ENCODE measurements at places on chromosomes 4 and X.

DNA sequence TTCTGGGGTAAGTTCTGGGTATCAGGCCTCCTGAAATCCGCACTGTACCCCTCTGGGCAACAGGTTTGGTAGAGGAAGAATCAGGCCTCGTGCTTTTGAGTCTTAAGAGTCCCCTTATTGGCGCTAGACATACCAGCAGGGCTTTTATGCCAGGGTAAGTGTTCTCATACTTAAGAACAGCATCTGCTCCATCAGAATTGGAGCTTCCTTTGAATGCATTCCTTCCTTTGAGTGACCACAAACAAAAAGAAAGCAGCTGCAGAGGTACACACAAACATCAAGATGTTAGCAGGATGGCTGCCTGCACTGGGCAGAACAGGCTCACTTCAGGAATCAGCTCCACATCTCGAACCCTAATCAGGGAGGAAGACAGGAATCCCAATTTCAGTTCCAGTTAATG lies 156.8 kb downstream of the MGST2 start:
- no peak for DNase-seq

GRCh38 chr4:41070516-41071281 lies 143.6 kb downstream of the APBB2 start:
- no peak for DNase-seq

- DNase-seq: no peak
Observed at GRCh38 chrX:68193234-68193633, 240.1 kb downstream of the OPHN1 start.

GRCh38 chr4:105472871-105473323 lies 965 bp downstream of the PPA2 start:
- no peak for DNase-seq

GRCh38 chr4:173505924-173506518 lies 24.0 kb downstream of the HAND2 start:
- DNase-seq: peak; percentile 54

- DNase-seq: no peak
Observed at GRCh38 chr4:137536789-137537561, 4.7 kb upstream of the PCDH18 start.

- DNase-seq: peak; percentile 29
Observed at GRCh38 chrX:39820938-39821708, 276.6 kb downstream of the BCOR start.

DNA sequence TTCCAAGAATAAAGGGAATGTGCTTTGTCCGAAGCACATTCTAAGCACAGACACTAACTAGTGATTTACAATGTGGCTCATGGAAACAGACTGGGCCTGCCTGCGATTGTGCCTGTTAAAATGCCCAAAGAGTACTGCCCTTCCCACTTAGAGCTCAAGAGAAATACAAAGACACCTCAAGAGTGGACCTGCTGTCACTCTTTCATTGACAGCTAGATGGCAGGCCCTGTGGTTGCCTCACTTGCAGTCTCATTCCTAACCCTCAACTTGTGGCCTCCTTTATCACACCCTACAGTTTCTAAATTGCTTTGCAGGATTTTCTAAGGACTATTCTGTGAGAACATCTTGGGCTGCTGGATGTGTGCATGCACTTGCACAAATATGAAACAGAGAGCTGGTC lies 331.0 kb upstream of the EMCN start:
- no peak for DNase-seq

DNA sequence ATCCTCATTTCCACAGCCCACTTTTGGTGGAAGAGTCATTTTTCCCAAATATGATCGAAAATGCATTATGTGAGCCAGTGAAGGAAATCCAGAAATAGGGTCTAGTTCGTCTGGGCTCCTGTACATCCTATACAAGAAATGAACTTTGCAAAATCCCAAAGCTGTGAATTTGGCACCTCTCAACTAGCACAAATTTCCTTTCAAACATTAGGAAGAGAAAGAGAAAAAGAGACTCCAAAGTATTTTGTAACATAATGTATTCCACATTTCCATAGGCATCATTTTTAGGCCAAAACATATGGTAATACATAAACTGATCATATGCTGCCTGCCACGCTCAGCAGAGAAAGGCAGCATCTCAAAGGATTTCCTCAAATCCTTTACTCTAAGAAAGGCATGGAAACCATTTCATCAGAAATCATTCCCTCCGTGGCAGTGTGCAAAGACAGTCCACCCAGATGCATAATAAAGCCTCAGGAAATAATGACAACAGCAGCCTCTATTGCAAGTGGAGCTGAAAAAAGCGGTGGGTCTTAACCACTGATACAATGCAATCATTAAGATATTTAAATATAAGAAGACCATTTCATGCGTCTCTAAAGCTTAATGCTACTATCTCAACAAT lies 56.8 kb downstream of the ANOS1 start:
- DNase-seq: no peak

- DNase-seq: no peak
Observed at GRCh38 chr4:140289486-140289885, 84.0 kb upstream of the SCOC start.

- peak; percentile 62 for DNase-seq
Observed at GRCh38 chr4:124177647-124178425, 534.7 kb downstream of the ANKRD50 start.

DNA sequence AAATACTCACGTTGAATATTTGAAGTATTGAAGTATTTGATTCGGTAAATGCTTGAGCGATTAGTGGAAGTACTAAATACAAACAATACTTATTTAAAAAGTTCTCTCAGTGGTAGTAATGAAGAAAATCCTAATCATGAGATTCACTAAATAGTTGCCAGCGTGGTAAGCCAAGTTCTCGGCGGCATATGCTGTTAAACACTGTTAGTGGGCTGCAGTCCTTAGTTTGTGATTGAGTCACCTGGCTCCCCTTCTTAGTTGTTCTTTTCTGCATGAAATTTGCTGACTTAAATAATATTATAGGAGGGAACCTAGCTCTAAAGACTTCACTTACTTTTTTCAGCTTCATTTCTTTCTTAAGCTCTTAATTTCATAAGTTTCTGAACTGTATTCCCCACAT lies 51.4 kb downstream of the STIM2 start:
- no peak for DNase-seq

DNA sequence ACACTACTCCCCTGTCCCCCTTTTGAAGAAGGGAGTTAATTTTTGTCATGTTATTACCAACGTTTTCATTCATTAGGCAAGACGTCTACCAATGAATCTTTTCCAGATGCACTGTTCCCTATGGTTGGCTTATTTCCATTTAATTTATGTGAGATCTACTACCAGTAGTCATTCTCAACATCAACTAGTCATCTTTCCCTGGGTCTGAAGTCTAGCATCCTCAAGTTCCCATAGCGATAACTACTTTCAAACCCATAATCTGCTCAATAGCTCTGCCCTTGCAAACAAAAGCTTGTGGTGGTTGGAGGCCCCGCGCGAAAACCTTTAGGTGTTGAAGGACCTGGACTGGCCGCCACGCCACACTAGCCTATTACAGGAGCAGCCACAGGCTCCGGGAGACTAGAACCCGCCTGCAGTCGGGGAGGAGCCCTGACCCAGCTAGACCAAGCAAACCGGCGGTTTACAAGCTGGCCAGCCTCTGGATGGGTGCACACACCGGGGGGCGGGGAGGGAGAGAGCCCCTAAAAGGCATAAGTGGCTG lies 746 bp downstream of the PPAT start:
- DNase-seq: peak; percentile 51

- DNase-seq: no peak
Observed at GRCh38 chr4:80811406-80811805, 219.1 kb upstream of the BMP3 start.

DNA sequence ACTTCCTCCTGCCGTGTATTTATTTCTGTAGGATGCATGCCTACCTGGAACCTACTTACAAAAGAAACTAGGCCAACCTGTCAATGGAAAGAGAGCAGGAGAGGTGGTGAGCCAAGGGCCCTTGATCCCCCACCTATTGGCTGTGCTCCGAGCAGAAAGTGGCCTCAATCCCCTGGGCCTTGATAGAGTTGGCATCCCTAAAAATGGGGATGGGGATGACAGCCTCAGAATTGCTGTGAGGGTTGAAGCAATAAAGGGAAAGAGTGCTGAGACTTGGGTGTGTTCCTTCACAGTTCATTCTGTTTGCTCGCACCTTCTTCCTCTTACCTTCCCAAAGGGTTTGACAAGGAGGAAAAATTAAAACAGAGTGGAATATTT lies 314.7 kb downstream of the STK32B start:
- no peak for DNase-seq

GRCh38 chr4:173448103-173448502 lies 49.2 kb upstream of the SCRG1 start:
- DNase-seq: peak; percentile 66

DNA sequence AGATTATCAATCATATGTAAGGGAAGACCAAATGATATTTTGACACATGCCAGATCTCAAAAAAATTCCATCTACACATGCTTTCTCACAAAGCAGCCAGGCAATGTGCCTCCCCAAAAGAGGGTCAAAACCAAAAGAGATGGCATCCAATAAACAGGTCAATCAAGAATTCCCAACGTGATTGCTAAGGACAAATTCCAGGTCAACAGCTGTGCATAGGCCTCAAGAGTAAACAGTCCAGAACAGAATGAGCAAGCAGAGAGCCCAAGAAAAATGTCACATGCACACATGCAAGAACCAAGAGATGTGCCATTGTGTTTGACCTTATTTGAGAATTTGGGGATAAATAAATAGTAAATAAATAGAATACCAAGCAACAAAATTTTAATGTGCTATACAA lies 136.7 kb downstream of the APBB2 start:
- no peak for DNase-seq

DNA sequence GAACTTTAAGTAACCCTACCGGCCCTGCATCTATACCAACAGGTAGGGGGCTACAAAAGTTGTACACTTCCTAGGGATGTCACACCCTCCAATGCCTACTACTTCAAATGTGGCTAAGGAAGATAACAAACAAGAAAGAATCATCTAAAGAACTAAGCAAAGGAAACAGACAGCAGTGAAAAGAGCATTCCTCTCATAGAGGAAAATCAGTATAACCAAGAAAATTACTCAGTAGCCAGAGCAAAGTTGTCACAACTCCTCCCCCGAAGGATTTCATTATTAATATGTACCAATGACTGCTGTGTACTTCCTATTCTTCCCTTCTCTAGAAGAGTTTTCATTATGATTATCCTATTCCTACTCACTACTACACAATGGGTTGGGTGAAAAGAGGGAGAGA lies 12.6 kb downstream of the ANKRD17 start:
- DNase-seq: no peak

- no peak for DNase-seq
Observed at GRCh38 chr4:89222170-89222569, 85.4 kb downstream of the GPRIN3 start.

- DNase-seq: no peak
Observed at GRCh38 chr4:145189981-145190380, 9.6 kb upstream of the OTUD4 start.

GRCh38 chrX:154727871-154728270 lies 23.0 kb downstream of the GAB3 start:
- peak; percentile 78 for DNase-seq

- DNase-seq: no peak
Observed at GRCh38 chrX:27380163-27380845, 82.8 kb downstream of the PPP4R3C start.

GRCh38 chr4:67460574-67460973 lies 84.7 kb downstream of the CENPC start:
- no peak for DNase-seq

DNA sequence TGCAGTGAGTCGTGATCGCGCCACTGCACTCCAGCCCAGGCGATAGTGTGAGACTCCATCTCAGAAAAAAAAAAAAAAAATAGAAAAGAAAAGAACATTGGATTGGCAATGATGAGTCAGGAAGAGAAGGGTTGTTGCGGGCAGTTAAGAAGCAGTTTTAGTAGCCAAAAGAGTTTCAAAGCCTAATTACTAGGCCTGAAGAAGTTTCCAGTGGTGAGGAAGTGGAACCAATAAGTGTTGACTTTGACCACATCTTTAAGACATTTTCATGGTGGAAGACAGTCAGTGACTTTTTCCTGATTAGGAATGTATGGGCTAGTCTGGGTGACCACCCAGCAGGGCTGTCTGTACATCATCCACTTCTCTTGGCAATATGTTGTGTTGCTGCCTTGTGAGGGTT lies 442.3 kb downstream of the AFF2 start:
- no peak for DNase-seq

DNA sequence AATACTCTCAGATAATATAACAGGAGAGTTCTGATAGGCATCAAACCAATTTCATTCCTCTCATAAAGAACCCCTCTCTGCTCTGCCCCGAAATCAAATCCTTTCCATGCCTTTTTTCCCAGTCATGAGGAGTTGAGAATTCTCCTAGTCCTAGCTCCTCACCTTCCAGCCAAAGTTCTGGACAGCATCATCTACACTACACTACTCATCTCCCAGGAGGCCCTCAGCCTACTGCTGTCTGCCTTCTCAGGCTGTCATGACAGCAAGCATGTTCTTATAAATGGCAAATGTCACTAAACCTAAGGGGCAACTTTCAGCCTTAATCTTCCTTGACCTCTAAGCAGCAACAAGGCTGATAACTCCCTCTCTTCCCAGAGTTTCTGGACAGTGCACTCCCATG lies 26.6 kb downstream of the MAPK10 start:
- no peak for DNase-seq

- DNase-seq: no peak
Observed at GRCh38 chr4:112075906-112076305, 69.3 kb upstream of the FAM241A start.

DNA sequence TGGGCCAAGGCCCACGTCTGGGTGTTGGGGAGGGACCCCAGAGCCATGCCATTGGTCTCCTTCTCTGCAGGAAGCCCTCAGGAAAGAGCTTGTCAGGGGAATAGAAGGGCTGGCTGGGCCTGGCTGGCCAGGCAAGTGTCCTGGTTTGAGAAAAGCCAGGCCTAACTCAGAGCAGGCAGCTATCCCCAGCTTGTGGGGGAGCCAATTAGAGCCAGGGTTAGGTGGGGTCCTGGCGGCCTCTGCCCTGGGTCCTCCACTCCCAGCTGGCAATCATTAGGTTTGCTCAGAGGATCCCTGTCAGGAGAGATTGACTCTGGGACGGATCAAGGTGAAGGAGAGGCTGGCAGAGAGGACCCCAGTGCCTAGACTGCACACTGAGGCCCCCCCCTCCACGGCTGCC lies 64.8 kb downstream of the PJA1 start:
- DNase-seq: no peak

DNA sequence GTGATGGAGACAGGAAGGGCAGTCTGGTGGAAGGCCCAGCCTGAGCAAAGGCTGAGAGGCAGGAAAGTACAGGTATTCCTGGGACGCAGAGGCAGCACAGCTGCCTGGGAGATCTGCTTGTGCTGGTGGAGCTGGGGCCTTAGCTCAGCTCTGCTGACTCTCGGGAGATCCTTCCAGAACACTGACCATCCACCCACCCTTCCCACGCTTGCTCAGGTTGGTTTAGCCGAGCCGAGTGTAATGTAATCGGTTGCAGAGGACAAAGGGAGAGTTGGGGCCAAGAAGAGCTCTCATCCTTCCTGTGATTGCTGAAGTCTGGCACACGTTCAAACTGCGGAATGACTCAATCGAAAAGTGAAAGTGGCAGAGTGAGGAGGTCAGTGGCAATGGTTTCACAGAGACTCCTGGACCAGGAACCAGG lies 43.1 kb upstream of the GPR78 start:
- DNase-seq: peak; percentile 78

GRCh38 chr4:150722908-150723362 lies 141.0 kb downstream of the MAB21L2 start:
- no peak for DNase-seq

- no peak for DNase-seq
Observed at GRCh38 chrX:75131973-75132627, 24.0 kb downstream of the ABCB7 start.
